ENCODE measurements at places on chromosomes 16 and 17.

DNA sequence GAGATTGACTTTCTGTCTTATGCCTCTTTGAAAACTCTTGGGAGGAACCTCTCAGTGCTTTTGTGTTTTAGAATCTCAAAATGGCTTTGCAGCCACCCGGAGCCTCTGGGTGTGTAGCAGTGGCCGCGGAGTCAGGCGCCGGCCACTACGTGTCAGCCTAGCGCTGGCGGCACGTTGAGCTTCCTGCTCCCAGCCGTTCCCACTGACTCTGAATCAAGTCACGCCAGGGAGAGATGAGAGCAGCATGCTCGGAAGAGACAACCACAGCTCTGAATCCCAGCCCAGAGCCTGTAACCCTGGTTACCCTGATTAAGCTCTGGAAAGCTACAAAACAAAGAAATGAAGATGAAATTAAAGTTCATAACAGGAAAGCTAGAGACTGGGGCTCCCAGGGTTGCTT is 97.4 kb upstream of the CACNG5 start:
- no peak for DNase-seq

GRCh38 chr16:27230562-27231001 is 27.3 kb downstream of the KDM8 start:
- DNase-seq: no peak

DNA sequence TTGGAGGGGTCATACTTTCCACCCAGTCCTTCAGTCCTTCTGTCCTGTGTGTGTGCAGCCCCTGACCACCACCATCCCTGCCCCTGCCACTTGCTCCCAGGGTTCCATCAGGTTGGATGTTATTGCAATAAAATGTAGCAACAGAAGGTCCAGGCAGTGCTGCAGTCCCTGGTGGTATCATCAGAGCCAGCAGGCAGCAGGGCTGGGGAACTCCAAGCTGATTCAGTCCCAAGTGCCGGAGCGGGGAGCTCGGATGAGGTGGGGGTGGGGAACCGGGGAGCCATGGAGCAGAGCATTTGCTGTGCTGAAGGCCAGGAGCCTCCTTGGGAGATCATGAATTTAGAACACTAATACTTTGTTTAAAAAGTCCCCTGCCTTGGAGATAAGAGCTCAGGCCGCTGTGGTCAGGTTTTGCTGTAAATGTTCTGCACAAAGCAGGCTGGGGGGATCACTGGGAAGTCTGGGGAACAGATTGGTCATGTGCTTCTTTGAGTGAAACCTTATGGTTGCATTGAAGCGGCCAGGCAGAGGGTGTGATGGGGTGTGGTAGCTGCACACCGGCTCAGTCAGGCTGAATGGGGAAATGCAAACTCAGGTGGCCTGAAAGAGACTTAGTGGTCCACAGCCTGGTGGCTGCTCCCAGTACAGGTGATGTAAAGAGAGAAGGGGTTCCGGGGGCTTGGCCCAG is 225.9 kb downstream of the SEC14L1 start:
- DNase-seq: no peak

DNA sequence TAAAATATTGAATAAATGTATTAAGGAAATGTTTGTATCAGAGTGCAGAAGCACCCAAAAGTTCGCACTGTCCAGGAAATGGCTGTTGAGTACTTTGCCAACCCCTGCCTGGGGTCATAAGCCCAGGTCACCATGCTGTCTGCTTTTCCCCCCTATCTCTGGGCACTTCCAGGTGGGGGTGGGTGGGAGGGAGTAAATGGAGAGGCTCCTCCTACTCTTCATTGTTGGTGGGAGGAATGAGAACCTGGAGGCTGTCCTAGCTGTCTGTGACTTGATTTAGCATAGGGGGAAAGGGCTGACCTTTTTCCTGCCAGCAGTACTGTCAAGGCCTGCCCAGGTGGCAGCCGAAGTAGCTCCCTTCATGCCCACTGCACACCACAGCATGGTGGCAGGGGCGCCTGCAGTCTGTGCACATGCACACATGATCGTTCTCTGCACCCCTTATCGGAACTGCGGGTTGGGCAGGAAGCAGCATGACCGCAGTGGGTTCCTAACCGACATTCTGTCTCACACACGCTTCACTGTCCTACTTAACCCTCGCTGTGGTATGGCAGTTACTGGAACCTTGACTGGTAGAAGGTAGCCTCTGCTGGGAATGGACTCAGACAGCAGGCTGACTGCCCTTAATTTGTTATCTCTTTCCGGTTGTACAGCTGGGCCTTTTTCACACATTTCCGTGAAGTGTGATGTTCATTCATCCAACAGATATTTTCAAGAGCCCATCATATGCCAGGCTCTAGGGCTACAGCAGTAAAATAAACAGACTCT is 41.5 kb downstream of the LDHD start:
- DNase-seq: no peak
